ENCODE measurements at places on chromosomes 4 and X.

- H3K27ac ChIP-seq = no peak overlapping the region
- H3K4me1 ChIP-seq = peaks cover 11% of the 10 kb centered on the region
- no peak for DNase-seq
- H3K36me3 ChIP-seq = no peaks in the 10 kb centered on the region
- H3K27me3 ChIP-seq = no peaks in the 10 kb centered on the region
These were observed 168.8 kb downstream of the SH3KBP1 start for GRCh38 chrX:19718642-19719041.

GRCh38 chrX:77635373-77635772 is 150.6 kb downstream of the ATRX start:
- no peaks in the 10 kb centered on the region for H3K27me3 ChIP-seq
- no peak overlapping the region for H3K27ac ChIP-seq
- DNase-seq = no peak
- no peaks in the 10 kb centered on the region for H3K4me1 ChIP-seq
- no peak overlapping the region for H3K4me3 ChIP-seq

GRCh38 chrX:42047886-42048285 is 124.5 kb upstream of the CASK start:
- H3K27ac ChIP-seq = no peak overlapping the region
- DNase-seq = no peak
- no peaks in the 10 kb centered on the region for H3K27me3 ChIP-seq
- H3K36me3 ChIP-seq = no peaks in the 10 kb centered on the region

- no peak overlapping the region for H3K27ac ChIP-seq
- DNase-seq = no peak
- no peak overlapping the region for H3K4me3 ChIP-seq
- H3K4me1 ChIP-seq = peaks cover 7% of the 10 kb centered on the region
- H3K36me3 ChIP-seq = no peaks in the 10 kb centered on the region
- no peaks in the 10 kb centered on the region for H3K27me3 ChIP-seq
These were observed 5.3 kb upstream of the PYURF start for GRCh38 chr4:88528861-88529260.

- no peak for DNase-seq
- H3K4me3 ChIP-seq = no peak overlapping the region
- H3K4me1 ChIP-seq = no peaks in the 10 kb centered on the region
- H3K27me3 ChIP-seq = no peaks in the 10 kb centered on the region
- no peaks in the 10 kb centered on the region for H3K36me3 ChIP-seq
- H3K27ac ChIP-seq = no peak overlapping the region
These were observed 115.7 kb upstream of the LSM6 start for GRCh38 chr4:146059865-146060264.
